ENCODE measurements at places on chromosomes 7 and 10.

DNA sequence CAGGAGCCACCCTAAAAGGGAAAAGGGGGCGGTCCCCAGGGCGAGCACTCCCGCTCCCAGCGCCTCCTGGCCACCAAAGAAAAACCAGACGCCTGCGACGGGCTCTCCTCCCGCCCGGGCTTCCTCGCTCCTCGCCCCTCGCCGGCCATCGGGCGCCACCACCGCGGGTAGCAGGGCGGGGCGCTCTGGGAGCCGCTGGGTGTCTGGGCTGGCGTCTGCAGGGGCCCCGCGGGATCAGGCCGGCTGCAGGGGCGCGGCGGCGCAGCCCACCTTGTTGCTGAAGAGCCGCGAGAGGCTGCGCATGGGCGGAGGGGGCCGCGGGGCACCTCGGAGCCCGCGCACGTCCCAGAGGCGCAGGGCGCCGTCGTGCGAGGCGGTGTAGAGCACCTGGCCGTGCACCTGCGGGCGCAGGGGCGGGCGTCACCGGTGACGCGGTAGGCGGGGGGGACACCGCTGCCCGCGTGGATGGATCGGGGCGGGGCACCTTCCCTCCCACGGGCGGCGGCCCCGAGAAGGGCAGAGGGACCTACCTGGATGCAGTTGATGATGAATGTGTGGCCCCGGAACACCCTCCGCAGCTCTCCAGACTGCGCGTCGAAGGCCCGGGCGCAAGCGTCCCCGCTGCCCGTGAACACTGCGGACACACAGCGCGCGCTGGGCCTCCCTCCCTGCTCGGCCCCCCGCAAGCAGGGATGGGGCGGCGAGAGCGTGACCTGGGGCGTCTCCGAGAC is 28.3 kb downstream of the WDR86 start:
- DNase-seq = no peak

DNA sequence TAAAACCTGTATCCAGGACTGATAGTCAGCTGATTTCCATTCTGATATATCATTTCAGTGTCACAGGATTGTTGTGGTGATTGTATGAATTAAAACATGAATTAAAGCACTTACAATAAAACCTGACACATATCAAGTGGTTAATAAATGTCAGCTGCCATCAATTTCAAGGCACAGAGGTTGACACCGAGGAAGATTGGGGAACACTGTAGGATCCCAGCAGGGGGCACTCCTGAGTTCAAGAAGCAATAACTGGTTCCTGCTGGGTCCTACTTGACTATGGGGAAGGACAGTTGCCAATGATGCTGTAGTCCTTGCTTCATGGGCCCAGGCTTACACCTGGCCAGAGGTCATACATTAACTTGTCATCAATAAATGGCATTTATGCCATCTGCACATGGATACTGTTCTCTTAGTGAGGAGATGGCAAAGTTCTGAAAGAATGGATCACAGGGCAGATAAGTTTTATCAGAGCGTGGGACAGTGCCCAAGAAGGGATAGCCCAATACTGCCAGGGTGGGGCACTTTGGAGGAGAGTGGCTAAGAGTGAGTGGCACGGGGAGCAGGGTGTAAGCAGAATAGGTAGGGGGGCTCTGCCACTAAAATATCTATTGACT is 24.1 kb downstream of the FZD1 start:
- no peak for DNase-seq

DNA sequence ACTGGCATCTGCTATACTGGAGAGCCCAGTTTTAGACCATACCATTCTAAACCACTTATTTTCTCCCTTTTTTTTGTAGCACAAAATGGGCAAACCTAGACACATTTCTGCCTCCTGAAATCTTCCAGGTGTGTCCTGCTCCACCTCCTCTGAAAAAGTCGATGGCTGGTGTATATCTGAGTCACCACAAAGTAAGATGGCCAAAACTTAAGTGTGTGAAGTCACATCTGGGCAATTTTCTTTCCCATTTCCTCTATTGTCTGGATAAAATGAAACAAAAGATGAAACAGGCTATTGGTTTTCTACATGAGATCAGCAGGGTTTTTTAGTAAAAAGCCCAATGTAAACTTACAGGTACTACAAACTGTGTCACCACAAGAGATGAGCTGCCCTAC is 65.5 kb downstream of the OSBPL3 start:
- DNase-seq = no peak

DNA sequence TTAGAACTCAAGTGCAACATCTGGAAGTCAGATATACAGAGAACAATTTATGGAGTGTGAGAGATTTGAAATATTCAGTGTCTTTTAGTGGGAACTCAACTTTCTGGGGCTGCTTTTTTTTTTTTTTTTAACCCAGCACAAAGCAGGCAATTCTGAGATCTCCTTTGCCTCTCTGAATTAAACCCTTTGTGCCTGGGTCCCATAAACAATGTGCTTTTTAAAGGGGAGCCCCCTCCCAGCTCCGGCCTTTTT is 146.8 kb downstream of the CELF2 start:
- no peak for DNase-seq

DNA sequence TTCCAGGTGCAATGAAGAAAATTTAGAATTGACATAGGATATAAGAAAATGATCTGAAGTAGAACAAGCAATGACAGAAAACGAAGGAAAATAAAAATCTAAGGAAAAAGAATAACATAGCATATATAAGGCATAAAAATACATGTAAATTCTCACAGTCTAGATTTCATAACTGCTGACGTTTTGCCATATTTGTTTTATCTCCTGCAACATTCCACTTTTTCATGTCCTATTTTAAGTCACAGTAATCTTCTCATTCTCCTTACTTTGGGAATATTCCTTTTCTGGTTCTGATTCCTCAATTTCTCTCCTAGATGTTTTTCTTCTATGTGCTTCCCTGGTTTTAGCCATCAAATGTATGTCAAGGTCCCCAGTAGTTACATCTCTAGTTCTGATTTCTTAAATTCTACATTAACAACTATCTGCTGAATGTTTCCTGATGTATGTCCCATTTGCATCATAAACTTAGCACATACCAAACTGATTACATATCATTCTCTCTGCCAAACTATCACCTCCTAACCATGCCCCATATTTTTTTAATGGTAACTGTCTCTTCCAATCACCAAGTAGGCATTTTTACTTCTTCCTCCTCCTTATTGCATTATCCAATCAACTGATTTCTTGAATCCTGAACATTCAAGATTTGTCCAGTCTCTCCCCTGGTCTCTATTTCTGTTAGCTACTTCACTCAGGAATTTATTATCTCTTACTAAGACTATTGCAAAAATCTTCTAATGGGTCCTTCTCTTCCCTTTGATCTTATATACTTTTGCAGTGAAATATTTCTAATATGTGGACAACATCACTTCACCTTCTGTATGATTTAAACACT is 171.3 kb downstream of the DNAJC1 start:
- DNase-seq = no peak

- DNase-seq = no peak
Measured at GRCh38 chr7:103594186-103594585, 148.2 kb upstream of the SLC26A5 start.

GRCh38 chr7:148241700-148242293 is 348.8 kb upstream of the C7orf33 start:
- no peak for DNase-seq
